ENCODE measurements at places on chromosomes 3 and 15.

DNA sequence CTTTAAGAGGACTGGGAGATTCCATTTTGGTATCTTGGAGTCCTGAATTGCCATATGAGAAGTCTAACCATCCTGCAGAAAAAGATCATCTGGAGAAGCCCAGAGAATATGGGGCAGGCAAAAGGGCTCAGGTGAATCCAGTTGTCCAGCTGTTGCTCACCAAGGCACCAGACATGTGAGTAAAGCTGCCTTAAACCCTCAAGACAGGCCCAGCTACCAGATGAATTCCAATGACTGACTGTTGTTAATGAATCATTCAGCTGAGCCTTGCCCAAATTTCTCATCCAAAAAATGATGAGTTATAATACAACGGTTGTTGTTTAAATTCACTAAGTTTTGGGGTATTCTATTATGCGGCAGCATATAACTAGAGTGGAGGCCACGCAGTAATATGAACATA lies 22.0 kb upstream of the NANOGP8 start:
- no peak for DNase-seq

DNA sequence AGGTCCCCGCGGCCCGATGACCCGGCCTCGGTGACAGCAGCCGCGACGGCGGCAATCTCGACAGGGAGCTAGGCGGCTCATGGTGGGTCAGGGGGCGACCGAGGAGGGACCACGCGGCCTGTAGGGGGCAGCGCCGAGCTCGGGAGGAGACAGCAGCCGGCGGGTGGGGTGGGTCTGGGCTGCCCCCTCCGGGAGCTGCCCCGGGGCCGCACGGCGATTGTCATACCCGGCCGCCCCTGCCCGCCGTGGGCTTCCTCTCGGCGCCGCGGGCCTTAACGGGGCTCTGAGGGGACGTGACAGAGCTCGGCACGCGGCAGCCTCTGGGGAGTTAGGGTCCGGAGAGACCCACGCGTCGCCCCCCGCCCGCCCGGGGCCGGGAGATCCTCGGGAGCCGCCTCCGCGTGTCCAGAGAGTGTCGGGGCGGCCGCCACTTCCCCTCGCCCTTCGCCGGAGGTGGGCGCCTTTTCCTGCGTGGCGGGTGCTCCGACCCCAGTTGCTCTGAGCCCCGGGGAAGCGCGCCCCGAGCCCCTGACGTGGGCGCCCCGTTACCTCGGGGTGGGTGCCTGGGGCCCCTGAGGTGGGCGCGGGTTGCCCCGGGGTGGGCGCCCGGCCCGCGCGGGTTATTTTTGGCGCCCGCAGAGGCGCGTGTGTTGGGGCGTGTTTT lies 539 bp upstream of the PLCL2 start:
- peak; percentile 36 for DNase-seq

GRCh38 chr15:101126618-101127505 lies 125.0 kb downstream of the CHSY1 start:
- DNase-seq, result no peak

- DNase-seq, result no peak
Measured at GRCh38 chr3:171234298-171235010, 207.9 kb upstream of the SLC2A2 start.

DNA sequence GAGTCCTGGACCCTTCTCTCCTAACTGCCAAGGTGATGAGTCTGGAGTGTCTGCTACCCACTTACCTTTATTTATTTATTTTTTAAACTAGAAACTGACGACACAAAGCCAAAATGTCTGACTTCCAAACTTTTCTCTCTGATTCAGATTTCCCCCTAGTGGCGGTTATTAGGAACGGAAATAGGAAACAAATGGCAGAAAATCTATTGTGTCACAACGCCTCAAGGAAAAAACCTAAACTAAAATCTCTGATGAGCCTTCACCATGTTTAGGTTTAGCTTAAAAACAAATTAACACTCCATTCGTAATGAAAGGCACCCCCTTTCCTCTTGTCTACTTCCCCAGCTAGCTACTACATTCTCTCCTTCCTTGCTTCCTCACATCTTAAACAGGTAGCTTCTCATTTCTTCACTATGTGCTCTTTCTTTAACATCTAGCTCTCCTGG lies 94.0 kb upstream of the MEX3B start:
- no peak for DNase-seq

DNA sequence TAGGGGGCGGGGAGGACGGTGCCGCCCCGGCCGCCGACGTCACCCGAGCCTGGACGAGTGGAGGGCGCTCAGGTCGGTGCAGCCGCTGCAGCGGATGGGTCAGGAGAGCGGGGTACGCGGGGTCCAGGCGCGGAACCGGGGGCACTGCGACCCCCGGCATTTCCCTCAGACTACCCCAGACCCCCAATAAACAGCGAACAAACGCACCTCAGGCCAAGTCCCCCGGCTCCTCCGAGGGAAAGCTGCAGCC lies 78.9 kb downstream of the IQSEC1 start:
- no peak for DNase-seq

DNA sequence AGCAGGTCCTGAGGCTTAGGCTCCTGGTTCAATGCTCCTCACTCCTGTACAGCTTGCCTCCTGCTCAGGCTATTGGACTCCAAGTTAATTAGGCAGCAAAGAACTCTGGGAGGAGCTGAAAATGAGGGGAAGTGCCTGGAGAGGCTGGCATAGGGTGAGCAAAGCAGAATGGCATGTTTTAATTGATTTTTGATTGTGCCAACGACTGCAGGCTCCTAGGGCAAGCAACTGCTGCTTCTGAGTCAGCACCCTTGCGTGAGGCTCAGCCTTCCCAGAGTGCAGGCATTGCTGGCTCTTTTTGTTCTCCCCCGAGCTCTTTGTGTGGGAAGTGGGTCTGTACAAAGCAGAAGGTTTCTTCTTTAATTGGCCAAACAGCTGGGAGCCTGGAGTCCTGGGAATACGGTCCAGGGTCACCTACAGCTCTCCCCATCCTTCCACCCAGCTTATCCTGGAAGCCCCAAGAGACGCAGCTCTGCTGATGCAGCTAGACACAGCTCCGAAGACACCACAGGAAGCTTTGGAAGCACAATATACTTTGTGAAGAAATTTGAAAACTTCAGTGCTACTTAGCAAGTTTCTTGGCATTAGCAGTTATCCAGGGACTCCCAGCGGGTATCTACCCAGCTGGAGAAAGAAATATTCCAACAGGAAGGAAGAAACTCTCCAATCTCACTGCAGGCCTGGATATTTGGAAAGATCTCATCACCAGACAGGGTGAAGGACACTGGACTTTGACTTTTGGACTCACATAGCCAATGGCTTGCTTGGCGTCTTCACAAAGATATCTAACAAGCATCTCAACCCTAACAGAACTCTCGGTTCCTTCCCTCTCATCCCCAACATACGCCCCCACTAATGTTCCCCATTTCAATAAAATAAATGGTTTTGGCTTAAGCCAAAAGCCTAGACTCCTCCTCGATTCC lies 76.8 kb downstream of the BDH1 start:
- DNase-seq, result no peak

GRCh38 chr3:111592936-111593335 lies 2.2 kb downstream of the ZBED2 start:
- no peak for DNase-seq

DNA sequence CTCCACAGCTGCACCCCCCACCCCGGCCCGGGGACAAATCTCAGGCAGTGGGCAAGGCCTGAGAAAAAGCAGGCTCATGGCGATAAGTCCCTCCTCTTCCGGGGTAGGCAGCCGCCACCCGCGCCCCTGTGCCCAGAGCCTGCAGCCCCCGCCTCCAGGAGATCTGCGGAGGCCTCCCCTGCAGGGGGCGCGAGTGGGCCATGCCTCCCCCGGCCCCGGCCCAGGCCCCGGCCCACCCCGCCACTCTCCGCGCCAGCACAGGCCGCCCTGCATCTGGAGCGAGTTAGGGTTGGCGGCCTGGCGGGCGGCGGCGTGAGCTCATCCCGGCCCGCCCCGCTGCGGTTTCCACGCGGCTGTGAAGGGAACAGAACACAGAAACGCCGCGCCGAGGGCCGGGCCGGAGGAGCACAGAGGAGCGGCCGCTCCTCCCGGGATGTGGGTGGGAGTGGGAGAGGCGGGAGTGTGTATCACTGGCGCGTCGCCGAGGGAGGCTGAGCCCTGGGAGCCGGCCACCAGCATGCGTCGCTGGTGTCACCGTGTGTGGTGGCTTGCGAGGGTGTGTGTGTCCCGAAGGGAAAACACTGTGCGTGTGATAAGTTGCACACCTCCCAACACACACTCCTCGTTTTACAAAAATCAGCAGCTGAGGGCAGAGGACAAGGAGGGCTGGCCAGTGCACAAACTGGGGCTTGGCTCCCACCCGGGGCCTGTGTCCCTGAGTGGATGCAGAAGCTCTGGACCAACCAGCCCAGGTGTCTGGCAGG lies 17.2 kb downstream of the MYL3 start:
- DNase-seq, result peak; percentile 61

GRCh38 chr3:112979244-112979832 lies 4.4 kb upstream of the CD200R1 start:
- DNase-seq, result no peak

DNA sequence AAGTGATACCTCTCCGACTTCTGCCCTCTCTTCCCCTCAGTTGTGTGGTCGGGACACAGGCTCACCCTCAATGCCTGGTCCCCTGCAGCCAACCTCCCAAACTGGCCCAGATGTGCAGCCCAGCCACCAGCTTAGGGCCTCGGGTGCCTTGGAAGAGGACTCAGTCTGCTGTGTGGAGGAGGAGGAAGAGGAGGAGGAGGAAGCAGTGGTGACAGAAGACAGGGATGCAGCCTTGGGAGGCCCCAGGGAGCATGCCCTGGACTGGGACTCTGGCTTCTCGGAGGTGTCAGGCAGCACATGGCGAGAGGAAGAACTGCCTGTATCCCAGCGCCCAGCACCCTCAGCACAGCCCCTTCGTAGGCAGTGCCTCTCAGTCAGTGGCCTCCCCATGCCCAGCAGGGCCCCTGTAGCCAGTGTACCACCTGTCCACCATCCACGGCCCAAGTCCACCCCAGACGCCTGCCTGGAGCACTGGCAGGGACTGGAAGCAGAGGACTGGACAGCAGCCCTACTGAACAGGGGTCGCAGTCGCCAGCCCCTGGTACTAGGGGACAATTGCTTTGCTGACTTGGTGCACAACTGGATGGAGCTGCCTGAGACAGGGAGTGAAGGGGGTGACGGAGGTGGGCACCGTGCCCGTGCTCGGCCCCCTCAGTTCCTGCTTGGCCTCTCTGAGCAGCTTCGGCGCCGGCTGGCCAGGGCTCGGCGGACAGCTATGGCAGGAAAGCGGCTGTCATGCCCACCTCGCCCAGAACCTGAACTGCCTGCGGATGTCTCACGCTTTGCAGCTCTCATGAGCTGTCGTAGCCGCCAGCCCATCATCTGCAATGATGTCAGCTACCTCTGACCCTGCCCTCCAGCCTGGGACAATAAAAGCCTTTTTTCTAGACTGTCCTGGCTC lies 1.3 kb downstream of the INKA1 start:
- no peak for DNase-seq

DNA sequence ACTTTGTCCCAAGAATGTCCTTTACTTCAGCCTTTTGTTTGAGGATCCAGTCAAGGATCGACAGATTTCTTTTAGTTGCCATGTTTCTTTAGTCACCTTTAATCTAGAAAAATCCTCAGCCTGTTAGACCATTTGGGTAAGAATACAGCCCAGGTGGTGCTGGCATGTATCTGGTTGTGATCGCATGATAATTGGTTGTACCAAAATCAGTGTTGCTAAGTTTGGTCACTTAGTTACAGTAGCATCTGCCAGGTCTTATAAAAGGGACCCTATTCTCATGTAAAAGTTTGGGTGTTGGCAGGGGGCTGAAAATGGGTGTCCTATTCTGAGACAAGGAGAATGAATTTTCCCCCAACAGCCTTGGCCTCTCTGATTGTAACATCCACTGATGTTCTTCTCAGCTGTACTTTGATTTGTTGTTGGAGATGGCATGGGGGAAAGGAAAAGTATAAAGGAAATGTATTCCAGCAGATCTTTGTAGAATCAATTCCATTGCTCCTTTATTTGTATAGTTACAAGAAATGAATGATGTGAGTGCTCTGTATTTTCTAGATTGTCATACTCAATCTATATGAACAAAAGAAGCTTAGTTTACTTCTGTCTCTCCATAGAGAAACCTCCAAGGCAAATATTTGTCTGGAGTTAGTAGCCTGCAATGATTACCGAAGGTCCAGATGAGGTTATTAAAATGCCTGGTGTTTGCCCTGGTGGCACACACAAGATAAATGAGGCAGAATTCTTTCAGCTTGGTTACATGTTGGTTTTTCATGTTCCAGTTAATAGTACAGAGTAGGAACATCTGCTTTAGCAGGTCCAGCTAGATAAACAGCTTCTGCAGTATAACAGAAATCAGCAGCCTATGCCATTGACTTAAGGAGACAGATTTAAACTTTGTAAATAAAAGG lies 65.7 kb downstream of the CMTM8 start:
- DNase-seq, result no peak

DNA sequence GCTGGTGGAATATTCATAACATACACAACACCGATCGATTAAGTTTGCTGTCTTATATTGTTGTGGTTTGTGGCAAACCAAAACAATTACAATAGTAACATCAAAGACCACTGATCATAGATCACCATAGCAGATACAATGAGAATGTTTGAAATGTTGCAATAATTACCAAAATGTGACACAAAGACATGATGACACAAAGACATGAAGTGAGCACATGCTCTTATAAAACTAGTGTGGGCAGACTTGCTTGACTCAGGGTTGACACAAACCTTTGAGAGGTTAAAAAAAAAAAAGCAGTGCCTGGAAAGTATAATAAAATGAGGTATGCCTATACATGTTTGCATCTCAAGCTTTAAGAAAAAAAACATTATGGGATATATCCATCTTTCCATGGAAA lies 130.3 kb downstream of the NR1I2 start:
- DNase-seq, result no peak

DNA sequence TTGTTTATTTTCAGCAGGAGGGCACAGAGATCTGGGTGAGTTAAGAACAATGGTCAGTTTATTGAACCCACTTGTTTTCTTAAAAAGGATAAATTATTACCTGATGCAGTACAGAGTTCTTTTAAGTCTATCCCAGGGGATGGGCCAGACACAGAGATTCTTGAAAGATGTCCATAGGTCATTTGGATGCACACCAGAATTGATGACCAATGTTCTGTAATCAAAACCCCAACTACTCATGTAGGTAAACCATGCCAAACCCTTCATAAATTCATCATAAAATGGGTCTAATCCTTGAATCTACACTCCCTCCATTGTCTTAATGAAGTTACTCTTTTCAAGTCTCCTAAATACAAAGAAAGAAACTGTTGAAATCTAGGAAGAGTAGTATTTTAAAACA lies 273.0 kb upstream of the COL8A1 start:
- no peak for DNase-seq

DNA sequence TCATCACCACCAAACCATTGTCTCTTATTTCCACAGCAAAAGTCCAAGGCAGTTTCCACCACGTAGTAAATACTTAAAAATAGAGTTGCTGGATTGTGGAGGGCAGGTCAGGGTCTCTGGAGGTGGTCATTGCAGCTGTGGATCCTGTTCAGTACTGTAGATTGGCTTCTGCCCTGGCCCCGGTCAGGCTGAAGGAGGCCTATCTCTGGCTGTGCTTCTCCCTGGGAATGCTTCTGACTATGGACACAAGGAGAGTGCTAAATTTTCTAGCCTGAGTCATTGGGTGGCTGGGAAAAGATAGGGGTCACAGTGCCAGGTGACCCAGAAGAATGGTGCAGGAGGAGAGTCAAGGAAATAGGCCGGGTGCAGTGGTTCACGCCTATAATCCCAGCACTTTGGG lies 26.3 kb upstream of the GMPPB start:
- no peak for DNase-seq

Measured in stimulated activated CD4-positive, alpha-beta T cell treated with anti-CD3 and anti-CD28 coated beads, Interleukin-1b, Interleukin-23, amount 100 ng/mL, for 1 hour (primary cell).